Stimulated activated CD4-positive, alpha-beta T cell treated with anti-CD3 and anti-CD28 coated beads, Interleukin-1b, Interleukin-23, amount 100 ng/mL, for 48 hours (primary cell): ENCODE measurements at places on chromosomes 5 and 9.

GRCh38 chr9:131880833-131881583 lies 141.1 kb upstream of the RAPGEF1 start:
- no peak for DNase-seq

DNA sequence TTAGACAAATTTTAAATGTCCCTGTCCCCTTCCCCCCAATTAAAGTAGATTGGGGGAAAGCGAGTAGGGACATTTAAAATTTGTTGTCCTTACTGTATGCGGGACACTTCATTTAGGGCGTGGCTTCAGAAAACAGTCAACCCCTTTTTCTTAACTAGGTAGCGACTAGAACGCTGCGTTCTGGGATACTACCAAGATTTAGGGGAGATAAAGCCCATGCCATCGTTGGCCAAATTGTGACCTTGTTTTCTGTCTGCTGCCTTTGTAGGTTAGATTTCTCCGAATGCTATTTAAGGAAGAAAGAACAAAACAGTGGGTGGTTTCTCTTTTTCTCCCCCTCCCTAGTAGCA lies 1.2 kb downstream of the CKS2 start:
- no peak for DNase-seq

DNA sequence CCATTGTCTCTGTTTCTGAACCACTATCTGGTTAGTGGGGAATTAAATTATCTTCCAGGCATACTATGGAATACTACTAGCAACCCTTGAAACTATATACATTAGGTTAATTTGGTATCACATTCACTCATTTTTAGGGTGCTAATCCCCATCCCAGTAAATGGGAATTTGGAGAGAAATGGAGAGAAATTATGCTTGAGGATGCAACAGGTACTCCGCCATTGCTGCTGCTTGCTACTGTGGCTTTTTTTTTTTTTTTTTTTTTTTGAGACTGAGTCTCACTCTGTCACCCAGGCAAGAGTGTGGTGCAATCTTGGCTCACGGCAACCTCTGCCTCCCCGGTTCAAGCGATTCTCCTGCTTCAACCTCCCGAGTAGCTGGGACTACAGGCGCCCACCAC lies 66.1 kb downstream of the AK8 start:
- DNase-seq: no peak

- no peak for DNase-seq
Observed at GRCh38 chr5:110112348-110112747, 422.6 kb downstream of the MAN2A1 start.

DNA sequence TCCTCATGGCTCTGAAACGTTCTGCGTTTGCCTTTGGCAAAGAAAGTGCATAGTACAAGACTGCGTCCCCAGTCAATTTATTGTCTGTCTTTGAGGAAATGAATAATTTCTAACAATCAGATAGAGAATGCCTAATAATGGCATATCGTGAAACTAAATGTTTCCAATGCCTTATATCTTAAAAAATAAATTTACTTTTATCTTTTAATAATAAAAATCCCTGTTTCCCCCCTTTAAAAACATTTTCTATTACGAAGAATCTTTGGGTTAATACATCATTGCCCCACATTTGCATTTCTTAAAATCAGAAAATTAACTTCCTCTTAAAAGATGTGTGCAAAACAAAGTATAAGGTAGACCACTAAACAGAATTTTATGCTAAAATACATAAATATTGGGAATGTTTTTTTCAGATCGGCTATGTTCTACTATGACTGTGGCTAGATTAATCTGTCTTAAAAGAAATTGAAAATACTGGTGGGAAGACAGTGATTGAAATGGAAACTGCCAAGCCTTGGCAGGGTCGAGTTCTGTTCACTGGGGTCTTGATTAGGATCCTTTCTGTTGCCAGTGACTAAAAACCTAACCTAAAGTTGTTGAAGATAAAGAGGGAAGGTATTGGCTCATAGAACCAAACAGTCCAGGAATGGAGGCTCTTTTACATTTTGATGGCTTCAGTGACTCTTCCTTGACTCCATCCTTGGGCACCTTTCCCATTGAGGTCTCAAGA lies at the start of gene IL5:
Gene IL5, minus strand, starts transcription at position 51 of the 730 bp plus-strand sequence. Its CDS starts 44 bp downstream, at position 7.
- no peak for DNase-seq

DNA sequence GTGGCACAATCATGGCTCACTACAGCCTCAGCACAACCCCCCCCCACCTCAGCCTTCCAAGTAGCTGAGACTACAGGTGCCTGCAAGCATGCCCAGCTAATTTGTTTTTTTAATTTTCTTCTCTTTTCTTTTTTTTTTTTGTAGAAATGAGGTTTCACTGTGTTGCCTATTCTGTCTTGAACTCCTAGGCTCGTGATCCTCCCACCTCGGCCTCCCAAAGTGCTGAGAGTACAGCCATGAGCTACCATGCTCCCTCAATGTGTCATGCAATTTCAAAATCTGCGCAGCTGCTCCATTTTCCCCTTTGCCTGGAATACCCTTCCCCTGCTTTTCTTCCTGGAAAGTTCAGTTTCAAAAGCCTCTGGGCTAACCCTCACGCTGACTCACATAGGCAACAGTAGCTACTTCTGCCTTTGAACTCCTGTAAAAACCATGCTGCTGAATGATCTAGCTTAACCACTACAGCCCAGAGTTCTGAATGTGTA lies 71.0 kb upstream of the IL7R start:
- peak; percentile 62 for DNase-seq

DNA sequence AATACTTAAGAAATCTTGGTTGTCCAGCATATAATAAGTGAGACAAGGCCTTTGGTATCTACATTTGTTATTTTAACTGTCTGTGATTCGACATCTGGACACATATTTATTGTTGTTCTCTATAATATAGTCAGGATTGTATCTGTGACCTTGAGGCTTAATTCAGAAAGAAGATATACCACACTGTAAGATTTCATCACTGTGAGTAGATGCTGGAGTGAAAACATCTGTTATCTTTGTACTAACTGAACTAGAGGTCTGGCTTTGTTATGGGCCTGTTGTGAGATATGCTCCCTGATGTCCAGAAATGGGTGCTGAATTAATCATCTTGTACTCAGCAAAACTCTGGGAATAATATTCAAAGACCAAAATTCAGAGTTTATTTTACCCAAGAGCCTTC lies 148.5 kb downstream of the ISOC1 start:
- no peak for DNase-seq

DNA sequence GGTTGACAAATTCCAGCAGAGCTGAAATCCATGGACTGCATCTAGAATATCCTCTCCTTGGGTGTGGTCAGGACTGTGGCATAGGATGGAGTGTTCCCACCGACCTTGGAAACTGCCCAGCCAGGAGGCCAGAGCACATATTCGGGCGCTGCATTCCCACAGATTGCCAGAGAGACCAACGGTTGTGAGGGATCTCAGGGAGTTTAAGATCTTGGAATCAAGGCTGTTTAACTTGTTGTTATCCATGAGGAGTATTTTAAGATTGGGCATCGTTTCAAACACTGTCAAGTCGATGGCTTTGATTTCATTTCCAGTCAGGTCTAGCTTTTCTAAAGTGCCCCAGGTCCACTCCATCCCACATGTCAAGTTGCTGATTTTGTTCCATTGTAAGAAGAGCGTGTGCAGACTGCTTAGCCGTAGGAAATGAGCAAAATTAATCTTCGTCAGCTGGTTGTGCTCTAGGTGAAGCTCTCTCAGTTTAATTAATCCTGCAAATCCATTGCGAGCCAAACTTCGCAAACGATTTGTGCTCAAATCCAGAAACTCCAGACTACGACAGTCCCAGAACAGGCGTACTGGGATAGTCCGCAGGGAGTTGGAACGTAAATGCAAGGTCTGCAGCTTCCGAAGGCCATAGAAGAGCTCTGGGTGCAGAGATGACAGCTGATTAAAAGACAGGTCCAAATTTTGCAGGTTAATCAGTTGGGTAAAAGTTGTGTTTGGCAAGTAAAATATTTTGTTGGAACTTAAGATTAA lies 1.5 kb downstream of the LRRTM2 start:
- no peak for DNase-seq

GRCh38 chr5:178496642-178497041 lies 93.6 kb downstream of the COL23A1 start:
- no peak for DNase-seq

DNA sequence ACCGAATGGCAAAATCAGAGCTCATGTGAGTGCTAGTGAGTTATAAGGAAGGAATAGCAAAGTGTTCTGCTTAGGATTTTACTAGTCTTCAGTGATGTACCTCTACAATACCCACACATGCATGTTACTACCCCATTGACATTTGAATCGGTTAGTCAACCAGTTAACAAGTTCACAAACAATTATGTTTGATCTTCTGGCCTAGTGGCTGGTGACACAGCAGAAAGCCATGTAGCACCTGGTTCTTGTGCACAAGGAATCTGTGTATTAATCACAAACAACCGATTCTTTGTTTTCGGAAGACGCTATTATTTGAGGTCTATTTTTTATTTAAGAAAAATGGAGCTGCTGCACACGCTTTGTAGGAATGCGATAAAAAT lies 41.9 kb downstream of the NTRK2 start:
- DNase-seq: no peak

DNA sequence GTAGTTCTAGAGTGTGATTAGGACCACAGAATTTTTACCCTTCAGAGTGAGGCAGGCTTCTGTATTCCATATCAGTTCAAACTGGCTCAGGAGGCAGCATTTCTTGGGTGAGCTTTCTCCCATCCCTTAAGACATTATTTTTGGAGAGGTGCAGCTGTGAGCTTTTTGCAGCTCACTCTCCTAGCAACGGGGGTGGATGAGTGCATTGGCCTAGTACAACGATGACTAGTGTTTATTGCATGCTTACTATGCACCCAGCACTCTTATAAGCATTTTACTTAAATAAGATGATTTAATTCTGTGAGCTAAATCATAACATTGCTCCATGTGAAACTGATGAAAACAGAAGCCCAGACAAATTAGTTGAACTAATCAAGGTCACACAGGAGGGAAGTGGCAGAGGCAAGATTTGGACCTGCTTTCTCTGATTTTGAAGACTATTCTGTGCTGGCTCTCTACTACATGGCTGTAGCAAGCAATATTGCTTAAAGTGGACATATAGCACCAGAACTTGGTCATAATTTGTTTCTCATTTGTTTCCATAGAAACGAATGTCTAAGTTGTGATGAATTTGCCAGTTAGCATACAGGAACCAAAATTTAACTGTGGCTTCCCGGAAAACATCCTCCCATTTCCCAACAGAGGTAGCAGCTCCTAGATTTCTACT lies 372.1 kb upstream of the RIOK2 start:
- no peak for DNase-seq

DNA sequence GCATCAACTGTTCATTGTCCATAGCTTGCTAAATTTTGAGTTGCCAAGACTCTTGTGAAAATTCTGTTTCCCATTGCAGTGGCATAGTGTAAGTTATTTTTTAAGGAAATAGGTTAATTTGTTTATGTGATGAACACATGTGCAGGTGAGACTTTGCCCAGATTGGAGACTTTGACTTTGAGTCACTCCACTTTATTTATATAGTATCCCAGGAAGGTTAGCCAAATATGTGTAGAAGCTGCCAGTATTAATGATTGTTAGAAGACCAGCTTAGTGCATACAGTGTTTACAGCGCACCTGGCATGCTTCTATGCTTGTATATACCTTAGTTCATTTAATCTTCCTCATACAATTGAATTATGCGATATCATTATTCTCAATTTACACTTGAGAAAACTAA lies 51.0 kb downstream of the MTAP start:
- no peak for DNase-seq

DNA sequence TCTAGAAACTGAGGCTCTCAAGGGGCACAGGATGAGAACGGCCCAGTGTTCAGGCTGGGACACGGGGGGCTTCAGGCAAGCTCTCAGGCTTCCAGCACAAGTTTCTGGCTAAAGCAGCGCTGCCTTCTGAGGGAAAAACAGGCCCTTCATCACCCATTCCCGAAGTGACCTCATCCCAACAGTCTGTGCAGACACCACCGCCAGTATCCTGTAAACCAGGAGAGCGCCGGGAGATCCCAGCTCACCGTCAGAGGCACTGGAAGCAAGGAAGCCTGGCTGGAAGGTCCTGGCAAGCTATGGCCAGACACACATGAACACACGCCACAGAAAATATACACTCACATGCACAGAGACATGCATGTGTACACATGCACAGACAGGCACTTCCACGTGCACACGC lies 8.8 kb downstream of the SLC12A7 start:
- DNase-seq: no peak

DNA sequence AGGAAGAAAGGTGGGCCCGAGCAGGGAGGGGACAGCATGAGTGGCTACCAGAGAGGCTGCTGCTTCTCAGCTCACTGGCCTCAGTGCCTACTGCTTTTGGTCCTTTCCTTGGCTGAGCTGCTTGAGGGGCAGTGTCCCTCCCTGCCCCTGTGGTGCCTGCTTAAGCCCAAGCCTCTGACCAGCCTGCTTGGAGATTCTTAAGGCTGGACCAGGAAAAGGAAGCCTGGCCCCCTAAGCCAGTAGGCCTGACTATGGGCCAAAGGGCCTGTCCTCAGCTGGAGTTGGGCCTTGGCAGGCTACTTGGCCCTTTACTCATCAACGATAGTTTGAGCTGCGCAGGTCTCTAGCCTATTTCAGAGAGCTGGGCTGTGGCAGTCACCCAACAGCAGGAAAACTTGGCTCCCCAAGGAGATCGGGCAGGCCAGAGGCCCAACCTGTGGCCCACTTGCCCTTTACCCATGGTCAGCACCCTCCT lies 24.9 kb downstream of the TCF7 start:
- DNase-seq: no peak

- peak; percentile 39 for DNase-seq
Observed at GRCh38 chr9:127586537-127586936, 25.5 kb upstream of the STXBP1 start.

DNA sequence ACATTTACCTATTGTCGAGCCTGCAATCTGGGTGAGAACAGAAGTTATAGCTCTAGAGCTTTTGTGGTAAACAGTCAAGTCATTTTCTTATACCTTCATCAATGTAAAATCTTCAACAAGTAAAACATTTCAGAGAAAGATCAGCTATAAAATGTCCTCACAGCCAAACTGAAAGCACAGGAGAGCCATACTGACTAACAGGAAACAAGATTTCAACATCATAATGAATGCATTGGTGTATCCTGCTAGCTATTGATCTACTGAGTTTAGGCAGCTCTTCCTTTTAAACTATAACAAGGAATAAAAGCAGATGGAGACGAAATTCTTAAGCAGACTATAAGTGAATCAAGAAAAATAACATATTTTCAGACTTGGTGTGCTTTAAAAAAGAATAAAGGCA lies 1522.9 kb upstream of the WWC1 start:
- no peak for DNase-seq

DNA sequence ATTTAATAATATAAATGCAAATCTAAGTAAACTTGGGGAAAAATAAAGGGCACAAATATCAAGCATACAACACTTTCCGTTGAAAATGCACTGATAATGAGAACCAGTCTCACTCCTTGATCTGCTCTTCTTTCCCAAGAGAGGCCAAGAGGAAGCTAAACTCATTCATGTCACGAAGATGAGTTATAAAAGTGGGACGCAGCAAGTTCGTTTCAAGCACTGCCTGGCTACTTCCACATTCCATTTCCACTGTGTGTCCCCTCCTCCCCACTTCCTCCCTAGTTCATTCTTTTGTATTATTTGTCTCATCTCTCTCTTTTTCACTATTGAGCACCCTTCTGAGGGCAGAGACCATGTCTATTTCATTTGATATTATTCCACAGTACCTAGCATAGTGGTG lies 158.1 kb downstream of the SLC24A2 start:
- DNase-seq: no peak
